ENCODE measurements at places on chromosomes 1 and 21.

DNA sequence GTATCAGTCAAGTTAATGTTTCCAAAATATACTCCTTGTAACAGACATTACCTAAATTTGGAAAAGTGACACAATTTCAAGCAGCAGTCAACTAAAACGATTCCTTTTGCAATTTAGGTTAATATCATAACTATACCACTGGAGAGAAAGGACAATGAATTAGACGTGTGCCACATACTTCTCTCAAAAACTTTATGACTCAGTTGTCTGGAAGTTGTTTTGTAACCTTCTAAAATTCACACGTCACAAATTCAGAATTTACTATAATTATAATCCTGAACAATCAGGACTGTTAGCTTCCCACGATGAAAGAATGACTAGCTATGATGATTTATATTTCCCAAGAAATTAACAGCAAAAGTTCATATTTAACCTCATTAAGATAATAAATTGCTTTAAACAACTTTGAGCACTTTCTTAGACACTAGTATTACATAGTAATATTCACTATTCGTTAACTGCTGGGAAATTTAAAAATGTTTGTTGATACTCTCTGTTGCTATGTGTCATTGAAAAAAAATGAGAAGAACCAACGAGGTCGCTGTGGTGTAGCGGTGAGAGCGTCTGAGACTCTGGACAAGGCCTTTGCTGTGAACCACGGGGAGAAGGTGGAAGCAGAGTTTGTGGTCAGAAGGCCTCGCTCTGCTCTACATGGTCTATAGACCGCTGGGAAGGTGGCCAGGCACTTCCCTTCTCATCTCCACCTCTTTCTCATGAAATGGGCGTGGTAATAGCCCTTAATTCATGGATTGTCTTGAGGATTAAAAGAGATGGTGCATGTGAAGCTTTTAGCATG lies 27.9 kb upstream of the BATF3 start:
- no peak for DNase-seq

DNA sequence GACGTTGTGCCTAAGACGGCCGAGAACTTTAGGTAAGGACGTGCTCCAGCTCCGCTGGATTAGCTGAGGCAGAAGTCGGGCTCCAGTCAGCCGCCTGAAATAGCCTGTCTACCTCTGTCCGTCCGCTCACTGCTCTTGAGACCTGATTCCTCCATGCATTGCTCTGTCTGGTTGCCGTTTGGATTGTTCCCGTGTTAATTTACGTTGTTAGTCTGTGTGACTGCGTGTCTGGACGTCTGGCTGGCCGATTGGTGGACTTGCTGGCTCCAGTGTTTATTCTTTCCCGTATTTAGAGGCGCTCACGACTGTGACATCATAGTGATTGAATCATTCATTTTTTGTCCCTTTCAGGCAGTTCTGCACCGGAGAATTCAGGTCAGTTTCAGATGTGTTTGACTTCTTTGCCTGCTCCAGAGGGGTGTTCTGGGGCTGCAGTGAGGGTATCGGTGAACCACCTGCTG lies 684 bp downstream of the PPIH start:
- DNase-seq, result no peak

DNA sequence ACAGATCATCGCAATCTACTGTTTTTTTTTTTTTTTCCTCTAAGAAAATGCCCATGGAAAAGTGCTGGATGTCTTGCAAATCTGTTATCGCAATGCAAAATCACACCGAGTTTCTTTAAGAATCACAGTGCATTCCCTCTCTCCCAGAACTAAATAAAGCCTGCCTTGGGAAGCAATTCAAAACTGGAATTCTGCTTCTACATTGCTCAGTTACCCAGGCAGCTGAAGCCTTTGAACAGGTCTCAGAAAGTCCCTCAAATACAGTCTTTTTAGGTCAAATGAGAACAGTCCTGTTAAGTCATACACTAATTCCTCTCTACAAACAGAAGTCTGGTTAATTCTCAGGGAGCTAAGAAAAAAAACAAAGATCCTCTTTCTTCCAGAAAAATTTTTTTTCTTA lies 46.3 kb downstream of the SLC30A10 start:
- DNase-seq, result no peak

- no peak for DNase-seq
These were observed 33.5 kb downstream of the CTBS start for GRCh38 chr1:84540759-84541158.

DNA sequence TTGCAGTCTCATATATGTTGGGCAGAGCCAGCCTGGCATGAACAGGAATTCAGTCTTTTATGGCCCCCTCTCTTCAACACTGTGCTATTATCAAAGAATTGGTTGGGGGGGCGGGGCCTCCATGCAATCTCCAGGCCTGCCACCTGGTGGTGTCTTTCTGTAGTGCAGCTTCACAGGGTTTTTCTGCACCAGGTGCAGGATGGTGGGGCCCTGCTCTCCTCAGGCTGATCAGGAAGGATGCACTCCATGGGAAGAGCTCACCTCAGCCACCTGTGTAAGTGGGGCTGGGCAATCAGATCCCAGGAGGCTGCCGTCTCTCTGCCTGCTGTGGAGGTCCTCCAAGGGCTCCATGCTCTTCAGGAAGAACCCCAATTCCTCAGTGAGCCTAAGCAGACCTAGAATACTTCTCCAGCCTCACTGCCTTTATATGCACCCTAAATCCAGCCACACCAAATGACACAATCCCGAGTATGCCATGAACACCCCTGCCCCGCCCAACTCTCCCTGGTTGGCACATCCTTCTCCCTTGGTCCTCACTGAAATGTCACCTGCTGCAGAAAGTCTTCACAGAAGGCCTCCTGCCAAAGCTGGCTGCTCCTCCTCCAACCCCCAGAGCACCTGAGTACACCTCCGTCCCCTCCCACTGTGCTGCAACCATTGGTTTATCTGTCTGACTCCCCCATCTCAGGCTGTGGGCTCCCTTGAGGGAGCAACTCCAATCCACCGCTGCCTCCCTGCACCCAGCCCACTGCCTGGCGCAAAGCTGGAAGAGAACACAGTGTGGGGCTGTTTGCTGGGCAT lies 16.5 kb downstream of the STK40 start:
- DNase-seq, result peak; percentile 85

DNA sequence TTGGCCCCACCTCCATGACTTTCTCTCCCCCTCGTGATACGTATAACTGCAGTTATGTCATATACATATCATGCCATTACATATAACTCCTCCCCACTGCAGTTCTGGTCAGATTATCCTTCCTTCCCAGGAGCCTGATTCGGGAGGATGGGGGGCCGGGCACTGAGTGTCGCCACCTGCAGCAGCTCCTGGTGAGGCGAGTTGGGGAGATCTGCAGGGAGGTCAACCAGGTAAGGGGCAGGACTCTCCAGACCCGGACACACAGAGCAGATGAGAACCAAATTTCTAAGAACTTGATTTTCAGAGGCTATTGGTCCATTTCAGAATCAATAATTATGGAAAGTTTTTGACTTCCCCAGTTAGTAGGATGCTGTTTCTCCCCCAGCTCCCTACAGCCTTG lies 19.5 kb downstream of the HYI start:
- no peak for DNase-seq

DNA sequence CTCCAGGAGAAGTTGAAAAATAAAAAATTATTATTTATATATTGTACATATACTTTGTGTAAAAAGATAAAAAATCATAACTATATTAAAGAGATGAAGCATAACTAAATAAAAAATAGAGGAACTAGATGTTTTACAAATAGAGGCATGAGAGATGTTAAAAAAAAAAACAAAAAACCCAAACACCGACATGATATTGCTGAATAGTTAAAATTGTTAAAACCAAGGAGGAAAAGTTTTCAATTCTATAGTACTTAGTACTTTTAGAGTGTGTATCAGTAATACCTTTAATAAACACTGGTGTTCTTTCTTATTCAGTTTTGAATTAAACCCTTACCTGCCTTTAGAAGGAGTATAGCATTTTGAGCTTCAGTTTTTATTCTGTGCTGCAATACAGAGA lies 32.1 kb downstream of the BACH1 start:
- no peak for DNase-seq

DNA sequence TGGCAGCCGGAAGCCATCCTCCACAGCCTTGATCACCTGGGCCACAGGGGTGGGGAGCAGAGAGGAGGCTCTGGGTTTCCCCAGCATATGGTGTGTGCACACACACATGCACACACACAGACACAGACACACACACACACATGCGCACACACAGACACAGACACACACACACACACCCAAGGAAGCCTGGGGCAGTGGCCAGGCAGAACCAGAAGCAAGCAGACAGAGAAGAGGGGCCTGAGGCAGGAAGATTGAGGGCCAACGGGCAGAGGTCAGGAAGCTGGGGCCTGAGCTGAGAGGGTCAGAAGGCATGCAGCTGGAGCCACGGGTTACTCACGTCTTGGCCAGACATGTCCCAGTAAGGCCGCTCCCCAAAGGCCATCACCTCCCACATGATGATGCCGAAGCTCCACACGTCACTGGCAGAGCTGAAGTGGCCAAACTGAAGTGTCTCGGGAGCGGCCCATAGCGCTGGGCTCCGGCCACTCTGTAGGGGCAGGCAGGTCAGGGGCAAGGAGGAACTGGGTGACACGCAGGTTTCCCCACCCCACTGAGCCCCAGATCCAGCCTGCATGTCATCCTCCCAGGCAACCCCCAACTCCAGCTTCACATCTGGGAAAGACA lies 27.4 kb downstream of the CDCA8 start:
- DNase-seq, result no peak

- DNase-seq, result peak; percentile 53
These were observed 35.8 kb downstream of the SLC2A1 start for GRCh38 chr1:42922687-42923366.

GRCh38 chr1:25856856-25857255 lies 2.4 kb downstream of the AUNIP start:
- no peak for DNase-seq

- no peak for DNase-seq
These were observed 56.7 kb downstream of the PTGS2 start for GRCh38 chr1:186623551-186623950.

GRCh38 chr1:72066431-72066830 lies 215.9 kb downstream of the NEGR1 start:
- DNase-seq, result no peak

GRCh38 chr1:2523191-2523890 lies 3.1 kb downstream of the PANK4 start:
- DNase-seq, result no peak

- DNase-seq, result no peak
These were observed 52.9 kb downstream of the L1TD1 start for GRCh38 chr1:62247391-62248168.
